Muscle of back (tissue), 13 donors: ENCODE measurements at places on chromosomes 1 and 21.

- DNase-seq, result no peak
These were observed 28.2 kb downstream of the SLC30A10 start for GRCh38 chr1:219900201-219900600.

DNA sequence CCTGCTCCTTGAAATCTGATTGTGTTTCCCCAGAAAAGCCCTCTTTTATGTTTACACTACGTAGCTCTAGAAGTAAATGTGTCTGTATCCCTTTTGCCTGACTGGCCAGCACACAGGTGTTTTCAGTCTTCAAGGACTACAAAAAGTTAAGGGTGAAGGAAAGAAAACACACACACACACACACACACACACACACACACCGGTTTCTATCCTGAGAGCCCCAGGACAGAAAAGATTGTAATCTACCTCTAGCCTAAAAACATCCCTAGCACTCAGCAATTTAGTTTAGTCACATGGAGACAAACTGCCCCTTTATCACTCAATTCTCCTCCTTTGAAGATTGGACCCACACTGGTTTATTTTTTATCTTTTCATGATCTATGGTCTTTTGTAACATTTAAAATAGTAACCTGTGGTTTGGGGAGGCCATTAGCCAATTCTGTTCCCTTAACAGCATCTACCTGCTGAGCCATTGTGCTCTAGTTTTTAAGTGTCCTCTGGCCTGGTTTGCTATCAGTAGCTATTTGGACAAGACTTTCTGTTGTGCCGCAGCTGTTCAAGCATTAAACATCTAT is 15.8 kb upstream of the TRIM45 start:
- DNase-seq, result no peak

DNA sequence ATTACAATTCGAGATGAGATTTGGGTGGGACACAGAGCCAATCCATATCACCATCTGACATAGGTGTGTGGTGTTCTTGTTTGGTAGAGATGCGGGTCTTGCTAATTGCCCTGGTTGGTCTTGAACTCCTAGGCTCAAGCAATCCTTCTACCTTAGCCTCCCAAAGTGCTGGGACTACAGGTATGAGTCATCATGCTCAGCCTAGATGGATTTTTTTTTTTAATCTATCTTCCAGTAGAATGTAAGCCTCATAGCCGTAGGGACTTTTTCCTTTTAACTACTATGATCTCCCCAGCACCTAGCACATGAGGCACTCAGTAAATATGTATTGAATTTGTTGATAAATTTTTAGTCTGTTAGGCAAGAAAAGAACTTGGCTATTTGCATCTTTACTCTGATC is 94.6 kb upstream of the TENT5C start:
- no peak for DNase-seq

- DNase-seq, result peak; percentile 18
These were observed 7.0 kb downstream of the SMCP start for GRCh38 chr1:152884966-152885624.

GRCh38 chr1:240577095-240577494 is 34.9 kb downstream of the GREM2 start:
- no peak for DNase-seq

DNA sequence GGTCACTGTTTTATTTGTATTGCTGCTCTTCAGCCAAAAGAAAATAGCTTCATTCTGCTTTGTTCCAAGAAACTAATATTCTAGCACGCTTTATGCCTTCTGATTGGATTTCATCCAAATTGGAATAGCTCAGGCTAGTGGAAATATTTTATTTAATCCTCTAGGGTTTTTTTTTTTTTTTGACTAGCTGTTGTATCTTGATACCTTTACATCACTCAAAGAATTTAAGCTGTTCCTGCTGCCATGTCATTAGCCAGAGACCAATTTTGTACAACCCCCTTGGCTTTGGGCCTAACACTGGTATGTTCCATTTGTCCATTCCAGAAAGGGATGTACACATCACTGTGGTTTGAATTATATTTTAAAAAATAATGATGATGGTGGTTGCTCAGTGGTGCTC is 103.0 kb downstream of the DISC1 start:
- no peak for DNase-seq

- no peak for DNase-seq
These were observed 39.3 kb upstream of the ERRFI1 start for GRCh38 chr1:8065369-8065768.

DNA sequence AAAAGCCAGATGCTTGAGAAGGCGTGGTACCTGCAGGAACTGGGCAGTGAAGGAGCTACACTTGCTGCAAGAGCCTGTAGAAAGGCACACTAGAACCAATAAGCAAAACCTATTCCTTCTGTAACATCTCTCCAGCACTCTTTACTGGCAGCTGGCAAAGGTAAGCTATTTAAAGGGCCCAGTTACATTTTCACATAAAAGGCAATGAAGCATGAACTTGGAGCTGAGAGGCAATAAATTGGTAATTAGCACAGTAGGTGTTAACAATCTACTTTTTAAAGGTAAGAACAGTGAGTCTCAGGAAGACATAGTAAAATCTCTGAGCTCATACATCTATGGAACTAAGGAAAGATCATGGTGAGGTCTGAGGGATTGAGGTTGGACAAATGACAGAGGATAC is 167.1 kb upstream of the OLFM3 start:
- no peak for DNase-seq

DNA sequence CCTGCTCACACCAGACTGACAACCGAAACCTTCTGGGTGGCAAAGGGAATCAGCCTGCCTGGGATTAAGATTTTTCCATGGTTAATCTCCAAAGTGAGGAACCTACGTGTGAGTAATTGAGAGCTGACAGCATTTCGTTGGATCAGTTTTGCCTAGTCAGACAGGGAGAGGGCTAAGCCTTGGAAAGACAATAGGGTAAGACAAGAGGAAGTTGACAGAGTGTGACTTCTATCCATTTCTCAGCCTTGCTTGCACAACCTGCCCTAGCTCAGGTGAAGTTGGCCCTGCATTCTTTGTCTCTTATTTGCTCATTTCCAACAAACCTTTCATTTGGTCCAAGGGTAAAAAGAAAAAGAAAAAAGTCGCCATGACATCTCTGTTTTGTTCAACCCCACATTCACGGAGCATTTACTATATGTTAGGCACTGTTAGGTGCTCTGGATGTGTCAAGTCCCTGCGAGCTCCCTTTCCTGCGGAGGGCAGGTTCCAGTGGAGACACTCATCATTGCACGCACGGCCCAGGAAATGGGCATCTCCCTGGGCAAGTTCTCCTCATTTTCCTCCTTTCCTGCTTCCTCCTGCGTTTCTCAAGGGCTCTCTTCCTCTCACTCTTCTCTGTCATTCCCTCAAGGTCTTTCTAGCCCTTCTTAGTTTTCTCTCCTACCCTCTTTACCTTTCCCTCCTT is 23.3 kb downstream of the KIRREL1 start:
- no peak for DNase-seq

- DNase-seq, result no peak
These were observed 10.7 kb downstream of the EPHA2 start for GRCh38 chr1:16145030-16145661.

GRCh38 chr1:247362153-247362552 is 30.5 kb upstream of the ZNF496 start:
- no peak for DNase-seq

- no peak for DNase-seq
These were observed 7.9 kb downstream of the KLHDC8A start for GRCh38 chr1:205348554-205349487.

- DNase-seq, result peak; percentile 38
These were observed 25.6 kb downstream of the TOMM20 start for GRCh38 chr1:235102993-235103411.

GRCh38 chr1:44723496-44724295 is 7.3 kb downstream of the RNU5D-1 start:
- no peak for DNase-seq

- peak; percentile 77 for DNase-seq
These were observed 157.7 kb downstream of the TRIM33 start for GRCh38 chr1:114353262-114353661.

DNA sequence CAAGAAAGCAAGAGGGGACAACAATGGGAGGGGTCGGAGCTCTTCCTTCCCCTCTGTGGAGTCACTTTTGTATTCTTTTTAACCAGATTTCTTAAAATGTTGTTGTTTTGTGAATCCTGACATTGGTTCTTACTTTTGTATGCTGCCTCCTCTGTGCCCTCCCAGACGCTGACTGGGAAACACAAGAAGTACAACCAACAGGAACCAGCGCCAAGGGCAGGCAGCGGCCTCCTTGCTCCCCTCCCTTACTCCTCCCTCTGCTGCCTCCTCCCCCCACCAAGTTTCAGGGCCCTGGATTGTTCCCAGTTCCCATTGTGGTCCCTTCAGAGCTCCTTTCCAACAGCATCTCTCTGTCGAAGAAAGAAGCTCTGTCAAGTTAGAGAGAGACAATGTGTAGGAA is 111.1 kb downstream of the BRINP2 start:
- no peak for DNase-seq

DNA sequence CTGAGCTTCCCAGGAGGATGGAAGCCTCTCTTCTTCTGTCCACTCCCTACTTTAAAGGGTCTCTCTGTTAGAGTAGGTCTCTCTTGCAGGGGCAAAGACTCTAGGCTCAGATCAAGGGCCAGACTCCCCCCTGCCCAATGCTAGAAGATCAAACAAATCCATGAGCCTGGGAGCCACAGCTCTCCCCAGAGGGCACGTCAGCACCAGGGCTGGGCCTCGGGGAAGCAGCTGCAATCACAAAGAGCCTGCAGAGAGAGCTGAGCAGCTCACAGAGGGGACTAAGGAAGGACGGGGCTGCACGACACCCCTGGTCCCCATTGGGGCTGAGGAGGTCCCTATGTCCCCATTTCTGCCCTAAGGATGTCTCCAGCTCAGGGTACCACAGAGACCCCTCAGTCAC is 3.9 kb downstream of the CNTN2 start:
- DNase-seq, result no peak

DNA sequence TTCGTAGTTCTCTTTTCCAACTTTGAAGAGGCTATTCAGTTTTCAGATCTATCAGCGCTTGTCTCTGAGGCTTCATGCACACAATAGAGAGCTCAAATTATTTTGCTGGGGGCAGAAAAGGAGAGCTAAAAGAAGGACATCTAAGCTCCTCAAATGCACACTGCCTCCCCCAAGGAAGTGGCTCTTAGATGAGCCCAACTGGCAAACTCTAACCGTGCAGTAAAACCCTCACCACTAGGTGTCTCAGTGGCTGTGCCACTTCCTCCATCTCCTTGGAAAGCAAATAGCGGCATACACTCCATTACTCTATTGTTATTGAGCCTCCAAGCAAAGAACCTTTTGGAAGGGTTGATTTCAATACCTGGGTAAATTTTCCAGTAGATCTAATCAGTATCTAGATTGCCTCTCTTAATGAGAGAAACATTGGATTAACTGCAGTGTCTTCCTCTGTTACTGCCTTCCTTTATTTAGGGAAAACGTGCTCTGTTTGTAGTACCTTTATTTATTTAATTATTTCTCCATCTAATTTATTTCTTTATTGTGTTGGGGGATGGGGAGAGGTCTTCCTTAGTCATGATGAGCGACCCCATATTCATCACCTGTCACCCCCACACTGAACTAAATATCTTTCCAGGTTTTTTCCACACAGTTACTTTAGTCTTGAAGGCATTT is 9.2 kb upstream of the SFPQ start:
- peak; percentile 81 for DNase-seq

DNA sequence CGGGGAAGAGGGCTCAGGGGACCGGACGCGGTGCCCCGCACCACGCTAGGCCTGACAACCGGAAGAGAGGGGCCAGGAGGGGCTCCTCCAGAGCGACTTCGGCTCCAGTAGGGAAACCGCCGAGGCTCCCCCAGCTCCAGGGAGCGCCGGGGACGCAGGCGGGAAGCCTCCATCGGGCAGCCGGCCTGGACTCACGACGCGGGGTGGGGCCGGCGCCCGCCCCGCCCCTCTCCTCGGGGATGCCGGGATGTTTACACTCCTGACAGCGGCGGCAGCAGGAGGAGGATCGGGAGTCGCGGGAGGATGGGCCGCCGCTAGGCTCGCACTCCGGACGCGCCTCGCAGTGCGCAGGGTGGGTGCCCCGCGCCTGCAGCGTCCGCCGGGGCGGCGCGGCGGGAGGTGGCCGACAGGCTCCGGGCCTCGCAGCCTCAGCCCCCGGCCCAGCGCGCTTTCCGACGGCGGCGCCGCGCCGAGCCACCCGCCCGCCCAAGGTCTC is at the start of gene NEK7:
Gene NEK7, plus strand, starts transcription at position 254 of the 496 bp plus-strand sequence. CDS start 75,583 bp downstream, outside the sequence.
- peak; percentile 89 for DNase-seq

DNA sequence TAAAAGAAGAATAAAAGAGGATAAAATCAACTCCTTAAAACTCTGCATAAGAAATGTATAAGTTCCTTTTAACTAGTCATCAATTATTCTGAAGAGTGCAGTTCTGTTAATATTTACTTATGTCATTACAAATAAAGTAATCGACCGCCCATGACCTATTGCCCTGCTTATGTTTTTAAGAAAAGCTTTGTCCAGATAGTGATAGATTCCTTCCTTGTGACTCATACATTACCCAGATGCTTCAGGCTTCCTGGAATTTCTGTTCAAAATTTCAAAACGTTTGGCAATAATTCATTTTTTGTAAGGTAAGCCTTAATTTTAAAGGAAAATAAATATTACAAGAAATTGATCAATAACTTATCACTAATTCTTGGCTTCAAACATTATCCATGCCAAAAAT is 918.2 kb upstream of the ADGRL2 start:
- no peak for DNase-seq

- DNase-seq, result no peak
These were observed 58.7 kb upstream of the KIAA1614 start for GRCh38 chr1:180854001-180854400.

DNA sequence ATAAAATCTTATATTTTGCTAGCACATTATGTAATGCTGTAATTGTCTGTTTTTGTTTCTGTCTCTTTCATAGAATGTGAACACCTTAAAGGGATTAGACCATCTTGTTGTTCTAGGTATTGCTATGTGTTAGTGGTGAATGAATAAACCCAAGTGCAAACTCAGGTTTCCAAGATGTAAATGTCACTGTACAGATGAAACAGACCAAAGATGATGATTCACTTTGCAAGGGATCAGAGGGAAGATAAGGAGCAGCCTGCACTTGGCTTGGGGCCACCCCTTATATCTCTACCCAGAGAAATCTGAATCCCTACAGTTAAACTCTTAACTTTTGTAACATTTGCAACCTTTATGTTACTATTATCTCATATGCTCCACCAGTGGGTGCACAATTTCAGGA is 25.4 kb downstream of the UROD start:
- no peak for DNase-seq

GRCh38 chr1:205392650-205393049 is 29.2 kb downstream of the LEMD1 start:
- no peak for DNase-seq

DNA sequence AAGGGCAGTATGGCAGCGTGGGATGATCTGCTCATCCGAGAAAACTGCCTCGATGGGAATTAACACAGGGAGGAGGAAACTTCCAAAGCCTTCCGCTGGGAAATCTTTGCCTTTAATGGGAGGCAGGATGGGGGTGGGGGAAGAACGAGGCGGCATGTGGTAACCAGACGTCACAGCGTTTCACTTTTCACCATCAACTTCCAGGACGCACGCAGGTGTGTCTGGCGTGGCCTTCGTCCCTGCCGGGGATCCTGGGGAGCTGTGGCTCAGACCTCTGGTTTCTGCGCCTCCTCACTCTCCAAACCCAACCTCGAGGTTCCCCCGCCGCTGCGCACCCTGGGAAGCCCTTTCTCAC is 282 bp downstream of the RSPH1 start:
- DNase-seq, result no peak

- DNase-seq, result no peak
These were observed 3.4 kb downstream of the ILF2 start for GRCh38 chr1:153667439-153667838.

GRCh38 chr1:156055281-156056048 is 883 bp downstream of the LAMTOR2 start:
- DNase-seq, result no peak

- DNase-seq, result no peak
These were observed 9.3 kb upstream of the MARCKSL1 start for GRCh38 chr1:32345289-32345827.
